ENCODE measurements at places on chromosomes 6 and 20.

GRCh38 chr6:159726255-159726917 is 920 bp upstream of the WTAP start:
- no peak for DNase-seq

DNA sequence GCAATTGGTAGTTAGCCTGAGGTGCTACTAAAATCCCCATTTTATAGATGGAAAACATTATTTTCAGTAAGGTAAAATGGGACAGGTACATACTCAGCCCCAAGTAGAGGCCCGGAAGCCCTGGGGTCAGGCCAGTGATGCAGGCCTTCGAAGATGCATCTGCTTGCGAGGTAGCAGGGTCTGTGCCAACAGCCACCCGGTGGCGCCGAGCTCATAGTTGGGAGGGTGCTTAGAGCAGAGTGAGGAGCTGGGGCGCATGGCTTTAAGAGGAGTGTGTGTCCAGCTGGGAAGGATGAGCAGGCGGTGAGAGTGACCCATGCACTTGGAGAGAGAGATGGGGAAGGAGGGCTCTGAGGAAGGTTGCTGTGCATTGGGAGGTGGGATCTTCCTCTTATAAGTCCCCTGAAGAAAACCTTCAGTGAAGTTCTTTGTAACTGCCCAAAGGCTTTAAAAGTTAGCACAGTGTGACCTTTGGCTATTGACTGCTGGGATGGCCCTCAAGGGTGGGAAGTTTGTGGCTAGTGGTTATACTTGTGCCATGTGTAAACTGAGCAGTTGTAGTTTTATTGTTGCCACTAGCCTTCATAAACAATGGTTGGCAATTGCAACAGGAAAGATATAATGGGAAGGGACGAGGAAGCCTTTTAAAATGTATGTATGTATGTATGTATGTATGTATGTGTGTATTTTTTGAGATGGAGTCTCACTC is 71.1 kb downstream of the TOX2 start:
- no peak for DNase-seq

GRCh38 chr20:6829510-6830116 is 62.1 kb downstream of the BMP2 start:
- DNase-seq, result no peak

- no peak for DNase-seq
These were observed 175.5 kb downstream of the BCAS1 start for GRCh38 chr20:53894707-53895384.

DNA sequence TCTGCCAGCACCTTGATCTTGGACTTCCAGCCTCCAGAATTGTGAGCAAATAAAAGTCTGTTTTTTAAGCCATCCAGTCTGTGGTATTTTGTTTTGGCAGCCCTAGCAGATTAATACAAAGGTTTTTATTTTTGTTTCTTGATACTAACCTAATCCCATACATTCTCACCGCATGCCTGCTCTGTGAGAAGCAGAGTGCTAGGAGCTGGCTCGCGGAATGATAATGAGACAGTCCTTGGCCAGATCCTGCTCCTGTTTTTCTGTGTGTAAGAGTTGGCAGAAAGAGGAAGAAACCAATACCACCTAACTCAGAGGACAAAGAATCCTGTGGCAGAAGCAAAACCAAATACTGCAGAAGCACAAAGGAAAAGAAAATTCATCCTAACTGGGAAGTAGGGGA is 82.6 kb downstream of the KIF16B start:
- DNase-seq, result no peak

DNA sequence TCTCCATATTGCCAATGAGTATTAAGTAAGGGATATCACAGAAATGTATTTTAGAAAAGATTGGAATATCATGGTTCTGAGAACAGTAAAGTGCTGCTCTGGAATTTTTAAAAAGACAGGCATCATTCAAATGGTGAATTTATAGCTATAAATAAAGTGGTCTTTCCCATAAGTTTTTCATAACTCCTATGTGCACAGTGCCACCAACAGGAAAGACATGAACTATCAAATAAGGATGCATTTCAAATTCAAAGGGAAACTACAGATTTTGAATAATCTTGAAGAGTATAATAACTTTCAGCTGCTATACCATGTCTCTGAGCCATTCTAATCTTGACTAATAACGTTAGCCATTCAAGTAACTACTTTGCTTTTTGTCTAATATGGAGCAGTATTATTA is 456.8 kb upstream of the GJE1 start:
- peak; percentile 10 for DNase-seq

- no peak for DNase-seq
These were observed 432.8 kb downstream of the CDC5L start for GRCh38 chr6:44820321-44820720.

- no peak for DNase-seq
These were observed 95.8 kb downstream of the BANF2 start for GRCh38 chr20:17795501-17796071.

GRCh38 chr20:48769069-48769983 is 58.5 kb downstream of the PREX1 start:
- DNase-seq, result no peak

- peak; percentile 55 for DNase-seq
These were observed 85.2 kb downstream of the SESN1 start for GRCh38 chr6:109009236-109009961.

- no peak for DNase-seq
These were observed 72.3 kb upstream of the IFNGR1 start for GRCh38 chr6:137291441-137291840.

DNA sequence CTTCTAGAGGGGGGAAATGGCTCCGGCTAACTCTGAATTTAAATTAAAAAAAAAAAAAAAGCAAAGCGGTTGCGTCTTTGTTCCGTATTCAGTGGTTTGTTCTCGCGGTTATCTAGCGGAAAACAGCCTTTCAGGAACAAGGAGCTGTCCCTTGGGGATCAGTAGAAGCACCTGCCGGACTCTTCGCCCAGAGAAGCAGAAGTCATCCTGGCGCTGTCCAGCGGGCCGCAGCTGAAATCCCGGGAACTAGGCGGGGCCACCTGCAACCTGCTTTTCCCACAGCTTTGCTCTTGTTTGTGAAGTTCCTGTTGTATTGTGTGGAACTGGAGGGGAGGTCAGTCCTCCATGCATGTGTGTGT is 43.9 kb upstream of the GJE1 start:
- no peak for DNase-seq

Measured in fibroblast of skin of left biceps (primary cell).